Activated CD4-positive, alpha-beta T cell treated with anti-CD3 and anti-CD28 coated beads, Interleukin-2, amount 10 ng/mL, durations not matched to agents 24 days and 14 days (primary cell): ENCODE measurements at places on chromosomes 13 and 19. TPM values are rescaled to one million over a fixed set of nuclear protein-coding genes. Genes with fewer than 3 reads are reported as not detected.

GRCh38 chr13:40113643-40114304 is 458.3 kb downstream of the COG6 start:
- DNase-seq: no peak

- DNase-seq: no peak
Measured at GRCh38 chr13:101291206-101291605, 125.1 kb downstream of the NALCN start.

DNA sequence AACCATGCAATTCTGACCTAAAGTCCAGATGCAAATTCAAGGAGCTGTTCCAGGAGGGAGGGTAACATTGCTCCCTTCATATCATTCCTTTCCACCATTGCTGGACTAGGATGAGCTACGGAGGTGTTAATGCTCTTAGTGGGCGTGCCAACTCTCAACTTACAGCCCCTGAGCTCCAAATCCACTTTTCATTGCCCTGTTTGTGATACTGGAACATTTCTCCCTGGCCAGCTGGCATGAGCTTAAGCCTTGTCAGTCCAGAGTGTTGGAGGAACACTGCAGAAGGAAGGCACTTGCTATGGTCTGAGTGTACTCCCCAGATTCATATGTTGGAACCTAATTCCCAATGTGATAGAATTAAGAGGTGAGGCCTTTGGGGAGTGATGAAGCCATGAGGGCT is 70.4 kb upstream of the FARP1 start:
- DNase-seq: no peak

DNA sequence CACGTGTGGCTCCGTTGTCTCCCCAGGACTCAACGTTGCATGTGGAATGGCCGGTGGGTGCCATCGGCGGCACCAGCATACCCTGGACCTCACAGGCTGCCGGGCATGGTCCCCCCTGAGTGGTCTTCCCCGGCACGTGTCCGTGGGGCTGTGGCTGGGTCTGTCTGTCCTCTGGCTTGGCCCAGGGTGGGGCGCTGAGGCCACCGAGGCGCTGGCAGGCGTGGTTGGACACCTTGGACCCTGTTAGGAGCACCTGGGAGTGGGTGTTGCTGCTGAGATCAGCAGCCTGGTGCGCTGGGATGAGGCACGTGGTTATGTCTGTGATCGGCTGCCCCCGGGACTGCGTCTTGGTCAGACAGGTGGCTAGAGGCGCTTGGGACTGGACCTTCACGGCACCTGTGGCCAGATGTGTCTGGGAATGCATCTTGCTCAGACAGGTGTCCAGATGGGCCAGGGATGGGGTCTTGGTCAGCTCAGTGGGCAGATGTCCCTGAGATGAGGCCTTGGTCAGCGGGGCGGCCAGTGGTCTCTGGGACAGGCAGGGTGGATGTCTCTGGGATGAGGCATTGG is 9.2 kb downstream of the IQCN start:
- peak; percentile 54 for DNase-seq

DNA sequence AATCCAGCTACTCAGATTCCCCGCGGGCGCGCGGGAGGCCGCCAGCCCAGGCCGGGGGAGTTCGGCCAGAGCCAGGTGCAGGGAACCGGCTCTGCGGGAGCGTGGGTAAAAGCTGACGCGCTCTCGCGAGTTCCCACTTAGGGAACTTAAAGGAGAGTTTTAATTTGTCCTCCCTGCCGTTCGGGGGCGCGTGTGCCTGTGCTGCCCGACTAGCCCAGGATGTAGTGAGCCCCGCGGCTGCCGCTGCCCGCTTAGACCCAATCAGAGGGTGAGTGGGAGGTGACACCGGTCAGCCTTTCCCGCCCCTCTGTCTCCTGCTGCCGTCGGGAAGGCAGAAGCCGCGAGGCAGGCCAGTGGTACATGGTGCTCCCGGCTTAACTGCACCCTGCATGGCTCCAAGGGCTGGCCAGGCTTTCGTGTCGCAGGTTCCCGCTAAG is 36.0 kb upstream of the NEK3 start:
- peak; percentile 88 for DNase-seq

DNA sequence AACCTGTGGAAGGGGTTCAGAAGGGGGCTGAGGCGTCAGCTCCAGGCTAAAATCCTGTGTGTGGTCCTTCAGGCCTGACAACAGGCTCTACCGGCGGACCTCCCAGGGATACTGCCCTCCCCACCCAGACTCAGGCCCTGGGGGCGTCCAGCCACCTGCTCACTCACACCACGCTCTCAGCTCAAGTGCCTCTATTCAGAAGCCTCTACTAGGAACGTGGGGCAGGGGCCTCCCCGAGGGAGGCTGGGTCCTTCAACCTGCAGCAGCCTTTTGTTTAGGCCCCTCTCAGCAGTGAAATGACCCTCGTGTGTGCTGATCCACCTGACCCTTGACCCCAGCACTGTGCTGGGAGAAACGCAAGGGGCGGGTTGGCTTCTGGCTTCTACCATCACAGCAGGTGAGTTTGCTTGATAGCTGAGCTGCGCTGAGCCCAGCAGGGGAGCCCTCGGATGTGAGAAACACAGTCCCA is 10.6 kb downstream of the PLPP2 start:
- DNase-seq: no peak

DNA sequence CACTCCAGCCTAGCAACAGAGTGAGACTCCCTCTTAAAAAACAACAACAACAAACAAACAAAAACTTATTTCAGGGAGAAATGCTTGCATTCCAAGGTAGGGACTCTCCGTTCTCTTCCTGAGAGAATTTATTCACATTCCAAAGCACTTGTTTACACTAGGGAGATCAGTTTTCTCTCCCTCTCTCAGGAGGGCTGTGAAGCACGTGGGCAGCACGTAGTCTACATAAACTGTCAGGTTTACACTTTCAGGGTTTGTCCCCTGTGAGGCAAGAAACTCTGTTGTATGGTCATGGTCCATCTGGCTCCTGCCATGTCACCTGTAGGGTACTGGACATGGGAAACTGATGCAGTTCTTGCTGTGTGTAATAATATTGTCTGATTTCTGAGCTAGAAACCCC is 31.6 kb downstream of the WDR87 start:
- DNase-seq: no peak

DNA sequence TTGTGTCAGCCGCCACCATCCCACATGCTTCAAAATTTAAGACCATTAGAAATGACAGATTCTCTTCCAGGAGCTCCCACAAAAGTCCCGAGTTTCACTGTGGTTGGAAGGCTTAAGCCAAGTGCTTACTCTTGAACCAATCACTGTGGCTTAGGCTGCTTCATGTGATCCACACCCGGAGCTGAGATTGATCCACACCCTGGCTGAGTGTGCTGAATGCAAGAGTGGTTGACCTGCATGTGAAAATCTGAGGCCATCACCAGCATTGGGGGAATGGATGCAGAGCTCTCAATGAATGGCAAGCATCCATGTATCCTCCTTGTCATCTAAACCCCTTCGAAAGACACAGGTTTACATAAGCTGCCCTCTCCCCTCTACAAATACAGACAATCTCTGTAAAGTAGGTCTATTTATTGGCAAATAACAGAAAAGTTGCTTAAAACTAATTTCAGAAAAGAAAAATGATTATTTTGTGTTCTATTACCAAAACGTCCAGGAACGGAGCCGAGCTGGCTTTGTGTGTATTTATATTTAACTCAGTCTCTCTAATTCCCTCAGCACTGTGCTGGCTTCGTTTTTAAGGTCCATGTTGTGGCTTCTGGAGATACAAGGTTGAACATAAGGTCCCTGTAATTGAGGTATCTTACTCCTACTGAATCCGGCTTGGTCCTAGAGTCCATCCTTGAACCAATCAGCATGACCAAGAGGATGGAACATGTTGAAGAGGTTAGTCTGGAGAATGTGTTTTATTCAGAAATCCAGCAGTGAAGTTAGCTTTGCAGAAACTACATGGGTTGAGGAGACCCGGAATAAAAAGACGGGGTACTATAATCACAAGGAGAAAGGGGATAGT is 332.4 kb downstream of the LIG4 start:
- DNase-seq: no peak

- DNase-seq: peak; percentile 71
Measured at GRCh38 chr19:42563352-42564210, 31.1 kb downstream of the CEACAM8 start.

PPP5C gene
- total RNA-seq: 160 and 169 TPM in 2 replicates

ADGRE3 gene
- total RNA-seq: not detected in 2 replicates

HRC gene
- not detected in 2 replicates for total RNA-seq

N4BP2L1 gene
- total RNA-seq: 16.6 and 17.9 TPM in 2 replicates

GDF15 gene
- 0.26 TPM in 1 of 2 replicates, not detected in the other for total RNA-seq
